ENCODE measurements at places on chromosomes 2 and 18.

GRCh38 chr18:13643261-13643751, 83.1 kb downstream of the FAM210A start:
- DNase-seq: no peak

DNA sequence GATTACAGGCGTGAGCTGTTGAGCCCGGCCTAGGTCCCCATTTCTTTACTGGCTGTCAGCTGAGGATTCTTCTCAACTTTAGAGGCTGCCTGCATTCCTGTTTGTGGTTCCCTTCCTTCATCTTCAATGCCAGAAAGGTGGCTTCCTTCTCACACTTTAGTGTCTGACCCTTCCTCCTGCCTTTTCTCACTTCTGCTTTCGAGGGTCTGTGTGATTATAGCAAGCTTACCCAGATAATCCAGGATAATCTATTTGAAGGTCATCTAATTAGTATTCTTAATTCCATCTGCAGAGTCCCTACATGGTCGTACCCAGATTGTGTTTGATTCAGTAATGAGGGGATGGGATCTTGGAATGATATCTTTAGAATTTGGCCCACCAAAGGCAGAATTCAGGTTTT, 157.4 kb downstream of the TANC1 start:
- no peak for DNase-seq

GRCh38 chr2:27070653-27071276, 689 bp downstream of the OST4 start:
- DNase-seq: no peak

DNA sequence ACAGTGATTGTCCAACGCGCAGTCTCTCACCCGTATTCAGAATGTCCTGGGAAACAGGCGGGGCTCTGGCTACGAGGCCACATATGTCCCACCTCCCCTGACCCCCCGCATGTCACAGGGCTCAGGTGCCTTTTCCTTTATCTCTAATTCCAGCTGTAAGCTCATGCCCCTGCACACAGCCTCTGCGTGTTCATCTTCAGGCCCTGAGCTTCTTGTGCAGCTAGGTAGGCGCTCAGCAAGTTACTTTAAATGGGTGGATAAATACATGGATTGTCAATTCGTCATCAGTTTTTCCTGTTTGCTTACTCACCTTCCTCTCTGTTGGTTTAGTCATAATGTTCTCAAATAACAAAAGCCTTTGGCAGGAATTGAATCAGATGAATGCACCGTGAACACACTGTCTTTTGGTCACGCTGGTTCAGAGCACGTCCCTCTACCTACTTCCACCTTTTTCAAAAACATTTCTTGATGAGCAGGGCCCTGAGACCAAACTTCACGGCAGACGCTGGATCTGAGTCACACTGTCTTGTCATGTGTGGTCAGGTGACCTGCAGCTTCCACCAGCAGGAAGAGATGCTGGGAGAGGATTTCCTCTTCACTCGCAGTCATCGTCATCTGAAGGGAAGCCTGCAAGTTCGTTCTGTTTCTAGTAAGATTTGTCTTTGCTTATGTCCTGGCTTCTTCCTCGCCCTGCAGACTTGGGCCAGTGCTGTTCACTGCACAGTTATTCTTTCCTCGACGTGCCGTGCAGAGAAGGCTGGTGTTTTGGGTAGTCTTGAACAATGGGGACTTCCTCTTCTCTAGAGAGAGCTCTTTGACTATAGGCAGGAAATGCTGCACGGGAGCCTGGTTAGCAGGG, 138.1 kb downstream of the PTGR3 start:
- DNase-seq: peak; percentile 98

- DNase-seq: peak; percentile 52
Measured at GRCh38 chr18:74682141-74682990, 84.7 kb downstream of the ZNF407 start.

DNA sequence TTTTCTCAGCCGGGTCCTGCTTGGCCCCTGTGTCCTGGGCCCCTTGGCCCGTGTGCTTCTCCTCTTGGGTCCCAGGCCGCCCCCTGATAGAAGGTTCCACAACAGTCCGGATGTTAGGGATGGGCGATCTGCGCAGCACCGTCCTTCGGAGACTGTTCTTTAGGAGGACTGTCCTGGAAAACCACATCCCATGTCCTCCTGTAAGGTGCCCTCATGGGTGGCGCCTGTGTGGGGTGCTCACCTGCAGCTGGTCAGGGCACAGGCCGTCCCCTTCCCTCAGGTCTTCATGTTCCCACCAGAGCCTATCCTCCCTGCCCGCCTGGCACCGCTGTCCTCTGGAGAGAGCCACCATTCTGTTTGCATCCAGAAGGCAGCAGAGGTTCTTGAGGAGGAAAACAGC, 50.0 kb downstream of the CTDP1 start:
- no peak for DNase-seq

DNA sequence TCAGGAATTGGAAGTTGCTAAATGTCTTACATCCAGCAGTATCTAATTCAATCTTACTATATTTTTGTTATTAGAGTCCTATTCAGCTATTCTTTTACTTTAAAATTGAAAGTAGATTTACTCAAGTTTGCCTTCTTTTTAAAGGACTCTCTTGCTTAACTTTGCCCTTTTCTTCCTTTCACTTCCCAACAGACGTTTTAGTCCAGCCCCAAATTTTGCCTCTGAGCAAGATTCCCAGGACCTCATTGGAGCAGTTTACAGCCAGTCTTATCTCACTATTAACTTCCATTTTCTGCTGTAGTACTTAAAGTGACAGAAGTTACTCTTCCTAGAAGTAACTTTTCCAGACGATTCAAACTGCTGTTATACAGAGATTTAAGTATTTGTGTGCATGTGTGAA, 1.7 kb upstream of the PRKD3 start:
- peak; percentile 53 for DNase-seq

DNA sequence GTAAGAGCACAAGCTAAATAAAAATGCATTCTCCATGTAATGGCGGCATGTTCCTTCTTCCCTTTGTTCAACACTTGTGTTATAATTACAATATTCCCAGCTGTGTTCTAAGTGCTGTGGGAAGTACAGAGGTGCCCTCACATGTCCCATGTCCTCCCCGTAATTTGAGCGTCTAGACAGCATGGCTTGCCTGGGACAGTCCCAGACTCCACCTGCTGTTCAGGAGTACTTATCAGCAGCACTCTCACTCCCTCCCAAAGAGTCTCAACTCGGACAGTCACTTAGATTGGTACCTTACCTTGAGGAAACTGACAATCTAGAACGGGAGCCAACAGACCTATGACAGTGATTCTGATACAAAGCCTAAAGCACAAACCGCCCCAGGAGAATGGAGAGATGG, 370.5 kb downstream of the EIPR1 start:
- no peak for DNase-seq

DNA sequence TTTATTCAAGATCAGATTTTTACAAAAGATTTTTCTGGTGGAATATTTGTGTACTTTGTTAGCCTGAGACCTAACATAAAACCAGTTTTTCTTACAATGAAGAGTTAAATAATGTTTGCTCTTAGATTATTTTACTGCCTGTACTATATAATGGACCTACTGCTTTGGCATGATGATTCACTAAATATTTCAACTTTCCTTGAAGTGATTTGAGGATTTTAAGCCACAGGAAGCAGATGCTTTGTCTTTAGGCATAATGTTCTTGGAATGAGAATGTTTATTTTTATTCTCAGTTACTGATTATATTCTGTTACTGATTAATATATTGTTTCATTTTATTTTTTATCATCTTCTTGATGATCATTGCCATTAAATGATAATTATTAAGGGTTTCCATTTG, 175.3 kb upstream of the LRP1B start:
- no peak for DNase-seq

GRCh38 chr2:160239436-160239835, 39.4 kb upstream of the ITGB6 start:
- no peak for DNase-seq

Measured in bronchial epithelial cell (primary cell).